ENCODE measurements at places on chromosomes 13 and 19. TPM values are rescaled to one million over a fixed set of nuclear protein-coding genes. Genes with fewer than 3 reads are reported as not detected.

PRR36 gene
- not detected for total RNA-seq

METTL21C gene
- total RNA-seq = not detected

CCDC70 gene
- total RNA-seq = not detected

AKT2 gene
- 30.5 TPM for total RNA-seq

OR4F17 gene
- total RNA-seq = not detected

ATXN8OS gene
- total RNA-seq = not detected

ELAVL1 gene
- total RNA-seq = 34.6 TPM

MUC16 gene
- not detected for total RNA-seq

GADD45B gene
- 106 TPM for total RNA-seq

LAIR1 gene
- not detected for total RNA-seq

NPAS1 gene
- total RNA-seq = not detected

PPAN gene
- 22.8 TPM for total RNA-seq

F10 gene
- total RNA-seq = under 0.01 TPM

CEACAM8 gene
- not detected for total RNA-seq

NCAN gene
- total RNA-seq = not detected

EXOC3L2 gene
- 1.3 TPM for total RNA-seq

MBD3 gene
- 79.7 TPM for total RNA-seq

ZNF829 gene
- 1.5 TPM for total RNA-seq

SLC15A1 gene
- total RNA-seq = not detected

B3GNT8 gene
- total RNA-seq = 2.7 TPM

VSTM2B gene
- total RNA-seq = not detected

FREM2 gene
- total RNA-seq = not detected

ZNF256 gene
- 4.9 TPM for total RNA-seq

CYP2A7 gene
- total RNA-seq = not detected

URAD gene
- total RNA-seq = not detected

ZNF439 gene
- 0.11 TPM for total RNA-seq

FFAR3 gene
- total RNA-seq = not detected

SERPINE3 gene
- total RNA-seq = not detected

FBXO27 gene
- total RNA-seq = 0.52 TPM

ZNF77 gene
- 5.7 TPM for total RNA-seq
